Activated CD4-positive, alpha-beta T cell treated with anti-CD3 and anti-CD28 coated beads for 36 hours (primary cell): ENCODE measurements at places on chromosomes 11 and 22. TPM values are rescaled to one million over a fixed set of nuclear protein-coding genes. Genes with fewer than 3 reads are reported as not detected.

PDE3B gene
- total RNA-seq = 25.8 TPM

LMNTD2 gene
- 4.9 TPM for total RNA-seq

MAP6 gene
- 0.05 TPM for total RNA-seq

CRELD2 gene
- total RNA-seq = 16.4 TPM

IGLL5 gene
- not detected for total RNA-seq

YAP1 gene
- total RNA-seq = 0.21 TPM

DNA sequence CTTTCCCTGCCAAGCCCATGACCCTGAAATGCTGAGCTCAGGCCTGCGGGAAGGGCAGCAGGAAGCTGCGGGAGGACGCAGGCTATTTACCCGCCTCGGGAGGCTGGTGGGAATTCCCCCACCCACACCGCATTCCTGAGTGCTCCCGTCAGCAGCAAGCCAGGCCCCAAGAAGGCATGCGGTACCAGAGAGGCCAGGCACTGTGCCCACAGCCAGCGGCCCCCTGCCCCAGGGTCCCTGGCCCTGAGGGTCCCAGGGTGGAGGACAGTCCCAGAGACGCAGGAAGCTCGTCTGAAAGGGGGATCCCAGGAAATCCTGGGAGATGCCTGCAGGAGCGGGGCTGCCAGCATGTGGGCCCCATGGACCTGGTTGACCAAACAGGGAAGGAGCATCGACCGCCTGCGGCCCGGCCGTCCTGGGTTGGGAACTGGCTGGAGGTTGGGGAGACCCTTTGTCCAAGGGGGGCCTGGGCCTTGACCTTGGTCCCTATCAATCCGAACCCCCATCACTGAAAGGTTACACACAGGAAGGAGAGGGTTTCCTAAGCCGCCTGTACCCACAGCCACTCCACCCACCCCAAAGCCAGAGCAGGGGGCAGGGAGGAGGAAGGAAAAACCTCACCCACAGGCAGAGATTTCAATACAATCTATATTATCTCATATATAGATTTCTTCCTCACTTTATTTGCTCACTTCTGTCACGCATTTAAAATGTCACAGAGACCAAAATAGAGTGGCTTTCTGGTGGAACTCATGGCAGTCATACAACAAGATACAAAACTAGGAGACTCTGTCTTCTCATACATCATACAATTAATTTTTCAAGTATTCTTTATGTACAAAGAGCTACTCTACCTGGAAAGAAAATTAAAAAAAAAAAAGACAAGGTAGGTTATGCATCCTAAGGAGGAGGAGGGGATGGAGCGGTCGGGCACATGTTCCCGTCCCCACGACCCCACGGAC lies 17.1 kb downstream of the MAFF start:
- DNase-seq = peak; percentile 76

GRCh38 chr22:33539902-33540751 lies 380.1 kb downstream of the LARGE1 start:
- no peak for DNase-seq

- DNase-seq = no peak
These were observed 98.7 kb downstream of the WNT7B start for GRCh38 chr22:45878051-45878781.

DNA sequence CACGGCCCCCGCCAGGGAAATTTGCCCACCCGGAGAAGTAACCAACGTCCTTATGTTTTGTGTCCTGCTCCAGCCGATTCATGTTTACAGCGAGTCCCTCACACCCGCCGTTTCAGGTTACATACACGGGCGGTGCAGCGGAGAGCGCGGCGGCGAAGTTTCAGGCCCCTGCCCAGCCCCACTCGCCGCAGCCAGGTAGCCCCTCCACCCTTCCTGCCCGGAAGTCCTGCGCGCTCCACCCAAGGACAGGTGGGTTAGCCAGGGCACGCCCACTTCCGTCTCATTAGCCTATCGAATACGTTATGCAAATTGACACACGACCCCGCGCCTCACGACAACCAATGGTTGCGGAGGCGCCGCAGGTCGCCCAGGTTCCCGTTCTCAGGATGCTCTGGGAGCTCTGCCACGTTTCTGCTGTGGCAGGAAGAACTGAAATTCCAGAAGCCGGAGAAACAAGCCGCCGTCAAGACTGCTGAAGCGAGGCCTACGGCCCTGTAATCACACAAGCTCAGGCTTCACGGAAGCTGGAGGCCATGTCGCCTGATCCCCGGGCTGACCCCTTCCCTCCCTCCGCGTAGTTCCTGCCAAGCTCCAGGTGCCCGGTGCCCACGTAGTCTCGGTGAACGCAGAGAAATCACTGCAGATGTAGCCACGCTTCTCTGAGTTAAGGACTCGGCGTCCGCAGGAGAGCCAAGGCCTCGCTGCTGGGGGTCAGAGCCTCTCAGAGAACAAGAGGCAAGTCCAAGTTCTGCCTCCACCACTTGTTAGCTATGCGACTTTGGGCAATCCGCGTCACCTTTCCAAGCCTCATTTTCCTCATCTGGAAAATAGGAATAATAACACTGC lies 22.4 kb upstream of the MYH9 start:
- DNase-seq = peak; percentile 82

DNA sequence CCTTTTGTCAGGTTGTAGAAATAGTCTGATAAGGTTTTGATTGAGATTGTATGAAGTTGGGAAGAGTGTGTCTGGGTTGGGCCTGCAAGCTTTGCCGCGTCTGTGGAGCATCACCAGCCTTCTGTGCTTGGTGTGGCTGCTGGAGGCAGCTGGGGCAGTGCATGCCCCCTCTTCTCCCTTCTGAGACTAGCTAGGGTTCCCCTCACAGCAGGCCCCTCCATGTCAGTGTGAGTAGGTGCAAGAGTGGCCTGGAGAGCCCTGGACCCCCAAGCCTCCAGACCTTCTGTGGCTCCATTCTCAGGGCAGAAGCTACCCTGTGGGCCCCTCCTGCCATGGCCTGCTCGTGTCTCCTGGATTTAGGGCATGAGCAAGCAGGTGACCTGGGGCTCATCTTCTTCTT lies 914.2 kb downstream of the TBC1D22A start:
- DNase-seq = no peak

DNA sequence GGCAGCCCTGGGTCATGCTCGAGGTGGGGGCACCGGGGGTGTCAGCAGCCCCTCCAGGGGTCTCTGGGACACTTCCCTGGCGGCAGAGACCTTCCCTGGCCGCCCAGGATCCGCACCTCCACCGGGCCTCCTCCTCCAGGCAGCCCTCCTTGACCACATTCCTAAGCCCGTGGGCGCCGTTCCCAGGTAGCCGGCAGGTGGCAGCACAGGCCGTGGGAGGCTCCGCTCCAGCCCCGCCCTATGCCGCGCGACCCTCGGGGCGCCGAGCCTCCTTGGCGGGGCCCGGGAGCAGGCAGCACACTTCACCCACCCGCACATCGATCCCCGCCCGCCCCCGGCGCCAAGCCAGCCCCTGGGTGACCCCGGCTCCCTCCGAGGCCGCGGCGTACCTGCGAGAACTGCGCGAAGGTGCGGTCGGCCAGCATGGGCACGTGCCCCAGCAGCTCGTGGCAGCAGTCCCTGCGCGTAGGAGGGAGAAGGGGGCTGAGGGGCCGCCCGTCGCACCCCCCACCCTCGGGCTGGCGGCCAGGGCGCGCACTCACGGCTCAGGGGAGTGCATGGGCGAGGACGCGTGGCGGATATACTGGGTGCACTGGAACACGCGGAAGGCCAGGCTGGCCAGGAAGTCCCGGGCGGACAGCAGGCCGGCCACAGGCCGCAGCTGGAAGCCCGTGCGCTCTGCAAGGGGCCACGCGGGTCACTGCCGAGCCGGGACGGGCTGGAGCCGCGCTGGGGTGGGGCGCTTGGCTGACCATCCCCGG lies 5.3 kb upstream of the INS start:
- DNase-seq = peak; percentile 67

DNA sequence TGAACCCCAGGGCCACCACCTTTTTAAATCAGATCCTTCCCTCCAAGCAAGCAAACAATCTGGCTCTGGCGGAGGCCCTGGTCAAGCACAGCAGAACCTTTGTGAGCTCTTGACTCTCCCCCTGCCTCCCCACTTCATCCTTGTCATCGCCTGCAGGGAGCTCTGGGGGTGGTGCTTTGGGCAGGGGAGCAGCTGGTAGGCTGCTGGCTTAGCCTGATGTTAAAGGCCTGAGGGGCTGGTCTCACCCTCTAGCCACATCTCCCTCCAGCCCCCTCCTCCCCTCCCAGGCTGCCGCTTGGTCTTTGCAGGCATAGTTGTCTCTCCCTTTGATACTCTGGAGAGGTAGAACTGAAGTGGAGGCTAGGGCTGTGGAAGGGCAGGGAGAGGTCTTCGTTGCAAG lies 50.9 kb downstream of the THAP12 start:
- DNase-seq = no peak

DNA sequence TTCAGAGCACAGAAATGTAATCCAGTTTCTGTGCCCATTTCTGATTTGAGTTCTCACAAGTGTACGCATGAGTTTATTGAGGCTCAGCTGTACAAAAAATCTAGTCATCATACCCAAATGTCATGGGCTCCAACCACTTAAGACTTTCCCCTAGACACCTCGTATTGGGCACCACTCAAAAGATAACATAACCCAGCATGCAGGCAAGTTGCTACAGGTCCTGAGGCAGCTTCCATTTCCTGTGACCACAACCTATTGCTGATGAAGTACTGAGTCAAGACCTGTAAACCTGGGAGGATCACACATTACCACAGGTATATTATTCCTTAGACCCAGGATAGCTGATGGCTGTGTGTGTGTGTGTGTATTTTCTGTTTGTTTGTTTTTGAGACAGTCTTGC lies 95.2 kb downstream of the MRTFA start:
- peak; percentile 42 for DNase-seq

DNA sequence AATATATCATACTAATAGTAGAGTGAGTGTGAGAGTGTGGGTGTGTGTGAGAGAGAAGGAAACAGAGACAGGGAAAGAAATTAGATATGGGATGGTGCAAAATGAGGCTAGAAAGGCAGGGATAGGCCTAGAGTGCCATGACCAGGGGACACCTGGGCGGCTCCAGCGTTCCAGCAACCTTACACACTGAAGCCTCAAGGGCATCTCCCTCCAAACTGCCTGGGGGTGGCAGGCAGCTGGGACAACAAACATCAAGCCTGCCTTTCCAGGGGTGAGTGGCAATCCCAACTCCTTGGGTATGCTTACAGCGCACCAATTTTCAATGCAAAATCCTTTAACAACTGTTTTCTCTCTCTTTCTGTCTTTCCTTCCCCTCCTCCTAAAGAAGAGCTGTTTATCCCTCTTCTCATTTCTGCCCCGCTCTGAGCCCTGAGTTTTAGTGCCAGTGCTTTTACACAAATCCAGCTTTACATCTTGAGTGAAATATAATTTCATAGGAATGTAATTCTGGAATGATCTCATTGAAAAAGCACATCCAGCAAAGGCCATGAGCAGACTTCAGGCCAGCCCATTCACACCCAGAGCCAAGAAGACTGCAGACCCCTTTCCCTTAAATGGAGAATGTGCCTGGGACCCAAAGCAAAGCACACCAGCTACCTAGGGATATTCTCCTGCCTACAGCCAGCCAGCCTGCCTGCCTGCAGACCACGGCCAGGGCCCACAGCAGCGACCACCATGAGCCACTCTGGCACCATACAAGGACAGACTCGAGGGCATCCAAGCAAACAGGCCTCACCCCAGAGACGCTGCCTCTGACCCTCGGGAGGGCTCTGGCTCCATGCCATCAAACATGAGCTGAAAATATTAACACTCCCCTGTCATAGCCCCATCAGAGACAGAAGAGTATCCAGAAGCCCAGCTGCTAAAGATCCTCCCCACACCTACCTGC lies 90.3 kb downstream of the RPL27A start:
- DNase-seq = no peak

GRCh38 chr11:90286640-90287039 lies 63.8 kb upstream of the CHORDC1 start:
- no peak for DNase-seq

DNA sequence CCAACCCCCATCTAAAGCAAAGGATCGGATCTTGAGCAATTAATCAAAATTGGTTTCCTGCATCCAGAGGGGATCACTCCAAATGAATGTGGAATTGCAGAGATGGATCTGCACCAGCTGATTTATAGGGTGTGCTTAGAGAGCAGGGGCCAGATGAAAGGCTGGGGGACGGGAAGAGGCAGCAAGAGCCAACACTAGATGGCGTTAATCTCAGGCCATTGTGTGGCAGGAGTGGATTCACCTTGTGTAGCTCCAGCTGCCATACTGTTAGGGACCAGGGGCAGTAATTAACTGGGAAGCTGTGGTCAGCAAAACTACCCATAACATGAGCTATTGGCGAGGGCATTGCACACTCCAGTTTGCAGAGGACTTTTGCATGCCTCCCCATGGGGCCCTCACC lies 35.6 kb downstream of the SERPINH1 start:
- peak; percentile 21 for DNase-seq

DNA sequence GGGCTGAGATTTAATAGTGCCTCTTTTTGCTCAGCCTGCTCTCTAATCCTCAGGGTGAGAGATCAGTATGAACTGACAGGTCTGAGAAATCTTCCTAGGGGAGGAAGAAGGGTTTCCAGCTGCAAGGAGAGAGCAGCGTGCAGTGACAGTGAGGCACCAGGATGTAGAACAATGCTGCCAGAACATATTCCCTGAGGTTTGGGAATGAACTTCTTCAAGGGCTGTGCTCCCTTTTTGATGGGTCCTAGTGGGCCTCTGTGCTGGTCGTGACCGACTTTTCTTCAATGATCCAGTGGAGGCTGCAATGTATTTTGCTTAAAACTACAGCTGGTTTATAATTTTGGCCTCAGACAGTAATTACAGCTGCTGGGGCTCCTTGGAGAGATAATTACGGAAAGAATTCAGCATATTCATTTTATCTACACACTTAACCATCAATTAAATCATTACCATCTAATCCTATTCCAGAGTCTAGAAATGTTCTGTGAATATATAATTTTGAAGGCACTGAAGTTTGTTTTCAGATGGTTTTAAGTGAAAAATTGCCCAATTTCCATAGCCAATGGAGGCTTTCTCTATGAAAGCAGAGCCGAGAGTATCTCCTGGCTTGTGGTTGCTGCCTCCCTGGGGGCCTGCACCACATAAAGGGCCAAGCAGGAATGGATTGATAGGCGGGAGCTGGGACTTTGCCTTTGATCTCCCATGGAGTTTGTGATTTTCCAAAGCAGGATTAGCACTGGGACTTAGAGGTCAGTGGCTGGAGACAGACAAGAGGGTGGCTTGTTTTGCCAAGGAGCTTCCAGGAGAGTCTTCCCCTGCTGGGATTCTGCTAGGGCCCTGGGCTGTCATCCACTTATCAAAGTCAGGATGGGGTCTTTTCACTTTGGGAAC lies 41.0 kb upstream of the OLFML1 start:
- no peak for DNase-seq

- DNase-seq = no peak
These were observed 153.9 kb upstream of the ZC3H12C start for GRCh38 chr11:109939166-109939810.
